ENCODE measurements at places on chromosomes 7 and 10. TPM values are rescaled to one million over a fixed set of nuclear protein-coding genes. Genes with fewer than 3 reads are reported as not detected.

The WAC gene
- 56.5 TPM for total RNA-seq

The TEX47 gene
- not detected for total RNA-seq

The RTKN2 gene
- total RNA-seq, result 0.79 TPM

The SLC26A5 gene
- total RNA-seq, result not detected
